Urothelium cell line (cell line): ENCODE measurements at places on chromosomes 7 and 10.

GRCh38 chr7:103317009-103317408, 19.8 kb downstream of the PMPCB start:
- no peak for DNase-seq

DNA sequence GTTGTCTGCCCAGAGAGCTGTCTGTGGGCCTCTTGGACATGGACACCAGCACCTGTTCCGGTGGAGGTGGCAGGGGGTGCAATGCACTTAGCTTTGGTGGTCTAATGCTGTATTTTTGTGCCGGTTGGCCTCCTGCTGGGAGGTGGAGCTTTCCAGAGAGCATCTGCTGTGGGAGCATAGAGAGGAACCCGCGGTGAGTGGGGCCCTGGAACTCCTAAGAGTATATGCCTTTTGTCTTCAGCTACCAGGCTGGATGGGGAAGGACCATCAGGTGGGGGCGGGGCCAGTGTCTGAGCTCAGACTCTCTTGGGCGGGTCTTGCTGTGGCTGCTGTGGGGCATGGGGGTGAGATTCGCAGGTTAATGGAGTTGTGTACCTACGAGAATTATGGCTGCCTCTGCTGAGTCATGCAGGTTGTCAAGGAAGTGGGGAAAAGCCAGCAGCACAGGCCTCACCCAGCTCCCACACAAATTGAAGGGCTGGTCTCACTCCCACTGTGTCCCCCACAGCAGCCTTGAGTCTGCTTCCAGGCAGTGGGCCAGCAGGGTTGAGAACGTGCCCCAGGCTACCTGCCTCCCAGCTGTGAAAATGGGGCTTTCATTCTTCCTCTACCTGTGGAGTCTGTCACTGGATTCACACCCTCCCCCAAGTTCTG, 29.0 kb downstream of the JAKMIP3 start:
- DNase-seq = no peak

DNA sequence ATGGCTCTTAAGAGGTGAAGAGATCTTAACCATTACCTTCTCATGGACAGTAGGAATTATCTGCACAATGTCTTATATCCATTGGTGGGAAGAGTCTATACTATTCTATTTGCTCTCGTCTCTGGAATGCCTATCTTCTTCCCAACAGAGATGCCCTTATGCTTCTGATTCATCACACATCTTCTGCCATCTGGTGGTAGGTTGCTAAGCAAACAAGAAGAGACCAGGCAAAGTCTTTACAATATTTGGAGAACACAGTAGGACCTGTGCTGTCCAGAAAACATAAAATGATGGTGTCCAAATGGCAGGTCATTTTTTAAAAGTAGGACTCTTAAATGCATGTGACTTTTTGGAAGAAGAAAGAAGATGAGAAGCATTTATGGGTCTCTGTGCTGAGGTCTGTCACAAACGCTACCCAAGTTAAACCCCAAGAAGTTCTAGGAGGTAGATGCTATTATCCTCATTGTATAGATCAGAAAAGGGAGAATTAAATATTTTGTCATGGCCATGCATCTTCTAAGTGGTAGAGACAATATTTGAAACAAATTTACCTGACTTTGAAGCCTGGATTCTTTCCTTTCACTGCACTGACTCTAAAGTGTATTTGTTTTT, 67.8 kb upstream of the NXPH1 start:
- DNase-seq = peak; percentile 47

GRCh38 chr7:7962851-7963250, 5.7 kb upstream of the GLCCI1 start:
- DNase-seq = no peak

DNA sequence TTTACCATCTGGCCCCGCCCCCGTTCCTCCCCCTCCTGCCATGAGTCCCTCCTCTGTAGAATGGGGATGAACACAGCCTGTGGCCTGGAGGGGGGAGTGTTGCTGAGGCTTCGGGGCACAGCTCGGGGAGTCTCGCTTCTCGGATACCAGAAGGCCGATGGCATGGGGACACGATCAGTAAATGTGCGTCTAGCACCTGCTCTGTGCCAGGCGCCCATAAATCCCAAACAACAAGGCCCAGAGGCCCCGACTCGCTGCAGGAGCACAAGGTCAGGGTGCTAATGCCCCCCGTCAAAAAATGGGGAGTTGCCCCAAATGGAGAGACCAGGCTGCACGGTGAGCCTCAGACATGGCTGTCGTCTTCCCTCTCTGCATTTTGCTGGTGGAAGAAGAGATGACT, 40.7 kb downstream of the JAKMIP3 start:
- no peak for DNase-seq

- DNase-seq = no peak
Measured at GRCh38 chr10:3143366-3143765, 29.2 kb downstream of the PITRM1 start.

GRCh38 chr10:45640941-45641340, 31.6 kb downstream of the ZFAND4 start:
- DNase-seq = no peak

DNA sequence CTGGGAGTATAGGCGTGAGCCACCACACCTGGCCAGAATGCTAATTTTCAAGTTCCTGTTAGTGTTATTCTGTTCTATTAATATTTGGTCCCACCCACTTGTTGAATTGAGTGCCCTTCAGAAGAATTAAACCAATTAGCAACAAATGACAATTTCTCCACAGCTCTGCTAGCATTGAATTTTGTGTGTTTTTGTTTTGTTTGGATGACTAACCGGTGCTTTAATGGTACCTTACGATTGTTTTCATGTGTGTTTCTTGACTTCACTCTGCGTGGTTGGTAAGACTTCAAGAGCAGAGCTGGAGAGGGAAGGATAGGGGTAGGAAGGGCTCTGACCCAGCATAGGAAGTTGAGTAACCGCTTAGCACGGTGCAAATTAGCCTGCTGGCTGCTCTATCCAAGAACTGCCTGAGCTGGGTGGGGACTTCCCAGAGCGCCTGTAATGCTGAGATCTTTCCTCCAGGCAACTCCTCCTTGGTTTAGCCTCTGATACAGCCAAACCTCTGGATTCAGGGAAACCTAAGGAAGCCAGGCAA, 4.6 kb downstream of the ARPC1B start:
- no peak for DNase-seq

DNA sequence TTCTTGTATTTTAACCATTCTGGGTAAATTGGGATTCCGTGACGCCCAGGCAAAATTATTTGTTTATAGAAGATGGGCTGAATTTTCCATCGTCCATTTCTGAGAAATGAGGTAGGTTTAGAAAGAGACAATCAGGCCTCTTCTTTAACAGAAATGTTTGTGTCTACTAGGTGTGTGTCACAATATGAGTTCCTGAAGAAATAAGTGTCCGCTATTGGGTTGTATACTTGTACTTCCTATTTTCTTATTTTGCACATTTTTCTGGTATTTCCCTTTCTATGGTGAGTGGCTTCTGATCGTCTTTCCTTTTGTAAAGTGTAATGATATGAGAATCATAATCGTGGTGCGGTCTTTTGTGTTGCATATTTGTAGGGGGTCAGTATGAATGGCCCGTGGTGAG, 83.9 kb downstream of the TCF7L2 start:
- no peak for DNase-seq

DNA sequence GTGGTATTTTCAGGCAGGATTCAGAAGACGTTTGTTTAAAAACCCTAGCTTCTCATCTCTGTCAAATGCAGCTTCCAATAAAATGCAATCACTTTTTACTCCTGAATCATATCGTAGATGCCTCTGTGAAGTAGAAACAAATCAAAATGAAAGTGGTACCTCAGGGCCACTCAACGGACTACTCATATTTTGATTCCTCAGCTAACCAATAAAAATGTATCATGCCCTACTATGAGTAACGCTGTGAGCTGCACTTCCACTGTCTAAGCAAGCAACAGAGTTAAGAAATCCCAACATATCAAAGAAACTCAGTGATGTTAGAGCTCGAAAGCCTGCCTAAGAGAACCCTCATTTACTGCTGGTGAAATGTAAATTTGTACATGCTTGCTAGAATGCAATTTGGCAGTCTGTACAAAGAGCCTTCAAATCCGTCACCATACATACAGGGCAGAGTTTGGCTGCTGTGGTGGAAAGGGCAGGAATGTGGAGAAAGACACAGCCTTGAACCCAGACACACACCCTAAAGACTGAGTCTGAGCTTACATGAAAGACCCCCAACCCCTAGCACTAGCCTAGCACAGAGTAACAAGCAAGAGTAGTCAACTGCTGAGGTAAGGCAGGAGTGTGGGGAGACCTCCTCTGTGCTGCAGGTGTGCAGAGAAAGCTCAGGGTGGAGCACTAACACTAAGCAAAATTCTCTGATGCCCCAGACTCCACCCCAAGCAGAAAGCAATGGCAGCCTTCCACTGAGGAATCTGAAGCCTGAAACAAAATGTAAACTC, 151.5 kb downstream of the ANK3 start:
- peak; percentile 43 for DNase-seq

DNA sequence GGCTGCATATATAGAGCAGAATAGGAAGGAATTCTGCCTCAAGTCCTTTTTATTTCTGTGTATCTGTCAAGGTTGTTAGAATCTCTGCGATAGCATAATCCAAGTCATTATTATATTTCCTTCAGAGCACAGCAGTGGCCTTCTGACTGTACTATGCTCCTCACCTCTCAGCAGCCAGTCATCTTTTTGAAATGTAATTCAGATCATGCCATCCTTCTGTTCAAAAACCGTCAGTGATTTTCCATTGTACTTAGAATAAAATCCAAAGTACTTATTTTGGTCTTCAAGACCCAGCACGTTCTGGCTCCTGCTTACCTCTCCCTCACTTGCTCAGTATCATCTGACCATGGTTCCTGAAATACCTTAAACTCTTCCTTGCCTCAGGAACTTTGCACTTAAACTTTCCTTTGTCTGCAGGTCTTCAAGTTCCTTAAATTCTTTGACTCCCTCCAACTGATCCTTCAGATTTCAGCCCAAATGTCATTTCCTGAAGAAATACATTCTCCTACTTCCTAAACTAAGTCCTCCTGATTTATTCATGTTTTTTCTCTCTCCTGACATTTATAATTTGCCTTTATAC, 112.4 kb downstream of the ST7 start:
- no peak for DNase-seq

GRCh38 chr10:68110027-68110426, 739 bp downstream of the MYPN start:
- DNase-seq = no peak

- no peak for DNase-seq
Measured at GRCh38 chr7:149317986-149318672, 56.1 kb downstream of the ZNF783 start.

- no peak for DNase-seq
Measured at GRCh38 chr10:70600512-70601395, 1.8 kb downstream of the PRF1 start.

DNA sequence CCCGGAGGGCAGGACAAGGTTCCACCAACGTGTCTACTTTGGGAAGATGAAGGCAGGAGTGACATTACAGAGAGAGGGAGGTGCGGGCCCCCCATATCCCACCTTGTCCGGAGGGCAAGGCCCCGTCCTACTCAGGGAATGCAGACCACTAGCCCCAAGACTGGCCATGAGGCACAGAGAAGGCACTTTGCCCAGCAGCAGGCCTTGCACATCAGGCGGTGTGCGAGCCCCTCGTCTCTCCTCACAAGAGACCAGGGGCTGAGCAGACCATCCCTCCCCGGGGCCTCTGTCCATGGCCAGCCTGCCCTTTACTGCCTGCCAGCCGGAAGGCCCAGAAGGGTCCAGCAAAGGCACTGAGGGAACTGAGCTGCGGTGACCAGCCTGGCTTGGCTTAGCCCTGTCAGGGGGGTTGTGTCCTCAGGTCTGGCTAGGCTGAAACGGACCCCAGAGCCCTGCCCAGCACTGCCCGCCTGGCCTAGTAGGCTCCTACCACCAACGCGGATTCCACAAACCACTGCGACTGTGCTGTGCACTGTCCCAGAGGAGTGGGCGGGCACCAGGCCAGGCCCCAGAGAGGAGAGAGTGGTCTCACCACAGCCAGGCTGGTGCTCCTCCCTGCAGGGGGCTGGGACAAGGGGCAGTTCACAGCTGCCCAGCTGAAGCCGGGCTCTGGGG, 16.7 kb downstream of the CAMK2B start:
- DNase-seq = no peak

GRCh38 chr7:43362652-43363034, 220.3 kb upstream of the STK17A start:
- DNase-seq = no peak

DNA sequence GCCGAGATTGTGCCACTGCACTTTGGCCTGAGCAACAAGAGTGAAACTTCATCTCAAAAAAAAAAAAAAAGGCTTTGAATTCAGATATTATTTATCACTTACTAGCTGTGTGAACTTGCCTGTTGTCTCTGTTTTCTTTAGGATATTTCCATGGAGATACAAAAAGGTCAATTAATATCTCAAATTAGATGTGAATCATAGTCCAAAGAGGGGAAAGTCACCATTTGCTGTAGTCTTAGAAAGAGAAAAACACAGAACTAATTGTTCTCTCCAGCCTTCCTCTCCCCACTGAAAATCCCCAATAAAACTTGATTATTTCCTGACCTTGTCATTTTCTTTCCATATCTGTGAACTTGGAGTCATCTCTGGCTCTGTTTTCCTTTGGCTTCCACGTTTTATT, 21.2 kb downstream of the HEPACAM2 start:
- no peak for DNase-seq

GRCh38 chr7:132575419-132575981, 770 bp downstream of the PLXNA4 start:
- DNase-seq = no peak

DNA sequence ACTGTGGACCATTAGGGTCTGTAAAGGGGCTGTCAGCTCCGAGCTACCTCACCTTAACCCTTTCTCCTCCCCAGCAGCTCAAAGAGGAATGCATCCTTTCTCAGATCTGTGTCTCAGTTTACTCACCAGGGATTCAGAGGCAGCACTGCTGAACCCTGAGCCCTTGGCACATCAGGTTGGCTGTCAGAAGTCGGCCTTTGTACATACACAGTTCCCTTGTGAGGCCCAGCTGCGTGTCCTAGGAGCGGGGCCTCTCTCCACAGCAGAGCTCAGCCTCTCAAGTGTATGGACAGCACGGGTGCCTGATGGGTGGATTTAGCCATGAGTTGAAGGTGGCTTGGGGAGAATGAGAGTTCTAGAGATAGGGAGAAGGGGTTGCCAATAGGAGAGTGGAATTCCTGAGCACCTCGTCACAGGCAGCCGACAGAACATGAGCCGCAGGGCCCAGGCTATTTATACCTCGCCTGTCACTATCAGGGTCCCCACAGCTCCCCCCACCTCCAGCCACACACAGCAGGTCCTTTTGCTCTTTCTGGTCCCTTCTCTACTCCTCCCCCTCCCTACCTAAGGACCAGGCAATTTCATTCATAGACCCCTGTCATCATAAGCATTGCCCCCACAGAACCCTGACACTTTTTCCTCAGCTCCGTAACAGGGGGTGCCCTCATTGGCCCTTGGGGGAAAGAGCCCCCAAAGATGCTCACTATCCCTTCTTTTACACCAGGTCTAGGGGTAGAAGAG, 2.1 kb upstream of the FLNC start:
- peak; percentile 52 for DNase-seq

DNA sequence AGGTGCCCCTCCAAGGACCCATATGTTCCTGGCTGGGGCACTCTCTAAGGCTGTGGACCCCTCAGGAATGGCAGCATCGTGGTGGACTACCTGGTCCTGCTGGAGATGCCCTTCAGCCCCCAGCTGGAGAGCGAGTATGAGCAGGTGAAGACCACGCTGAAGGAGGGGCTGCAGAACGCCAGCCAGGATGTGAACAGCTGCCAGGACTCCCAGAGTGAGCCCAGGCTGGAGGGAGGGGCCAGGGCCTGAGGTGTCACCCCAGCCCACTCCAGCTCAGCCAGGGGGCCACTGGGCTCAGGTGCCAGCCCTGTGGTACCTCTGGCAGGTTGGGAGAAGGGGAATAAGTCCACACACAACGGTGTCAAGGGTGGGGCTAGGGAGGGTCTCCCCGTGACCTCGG, 4.7 kb upstream of the MUC12 start:
- DNase-seq = no peak
